GM19239 (cell line): ENCODE measurements at places on chromosomes 4 and X.

GRCh38 chr4:8817813-8818062, 53.9 kb downstream of the HMX1 start:
- no peak for DNase-seq

- DNase-seq: no peak
Measured at GRCh38 chr4:168503652-168504362, 7.0 kb downstream of the PALLD start.

DNA sequence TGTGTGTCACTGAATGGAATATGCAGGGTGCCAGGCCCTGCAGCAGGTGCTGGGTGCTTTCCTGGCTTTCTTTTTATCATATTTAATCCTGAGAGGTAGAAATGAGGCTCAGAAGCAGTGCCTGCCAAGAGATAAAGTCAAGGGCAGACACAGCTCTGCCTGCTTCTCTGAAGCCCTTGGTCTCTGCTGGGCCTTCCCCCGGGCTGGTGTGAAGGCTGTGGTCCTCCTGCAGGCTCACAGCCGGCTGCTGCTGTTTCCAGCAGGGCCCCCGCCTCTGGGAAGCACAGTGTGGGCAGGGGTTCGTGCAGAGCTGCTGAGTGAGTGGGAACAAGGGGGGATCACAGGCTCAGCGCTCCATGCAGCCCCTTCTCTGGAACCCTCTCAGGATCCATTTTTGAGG, 49.6 kb downstream of the TBC1D14 start:
- DNase-seq: no peak

DNA sequence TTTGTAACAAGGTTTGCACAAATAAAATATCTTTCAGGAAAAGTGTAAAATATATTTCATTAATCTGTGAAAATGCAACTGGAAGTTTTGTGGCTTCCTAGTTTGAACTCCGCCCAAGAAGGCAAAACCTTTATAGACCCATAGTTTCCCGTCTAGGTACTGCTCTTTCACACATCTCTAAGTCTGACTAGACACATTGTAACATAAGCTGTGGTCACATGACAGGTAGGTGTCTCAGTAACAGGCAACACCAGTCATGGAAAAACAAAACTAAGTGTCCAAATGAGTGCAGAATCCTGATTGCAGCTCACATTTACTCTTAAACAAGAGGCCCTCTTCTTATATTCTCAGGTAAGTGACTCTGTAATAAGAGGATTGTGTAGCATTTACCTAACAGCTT, 55.6 kb downstream of the SNCA start:
- no peak for DNase-seq

- DNase-seq: no peak
Measured at GRCh38 chr4:141771889-141772830, 135.8 kb downstream of the IL15 start.
